ENCODE measurements at places on chromosomes 4 and X. TPM values are rescaled to one million over a fixed set of nuclear protein-coding genes. Genes with fewer than 3 reads are reported as not detected.
A peak's percentile ranks its signal among the peaks of the same experiment; 100 is the strongest.

CFI gene
- total RNA-seq: 6.8 TPM

RTL3 gene
- 0.14 TPM for total RNA-seq

COX7B2 gene
- total RNA-seq: not detected

ZDHHC15 gene
- total RNA-seq: 3.1 TPM

CLDN22 gene
- not detected for total RNA-seq

GPR143 gene
- total RNA-seq: not detected

SYP gene
- total RNA-seq: 1.6 TPM

TMPRSS11F gene
- not detected for total RNA-seq

RAB40A gene
- not detected for total RNA-seq

DNA sequence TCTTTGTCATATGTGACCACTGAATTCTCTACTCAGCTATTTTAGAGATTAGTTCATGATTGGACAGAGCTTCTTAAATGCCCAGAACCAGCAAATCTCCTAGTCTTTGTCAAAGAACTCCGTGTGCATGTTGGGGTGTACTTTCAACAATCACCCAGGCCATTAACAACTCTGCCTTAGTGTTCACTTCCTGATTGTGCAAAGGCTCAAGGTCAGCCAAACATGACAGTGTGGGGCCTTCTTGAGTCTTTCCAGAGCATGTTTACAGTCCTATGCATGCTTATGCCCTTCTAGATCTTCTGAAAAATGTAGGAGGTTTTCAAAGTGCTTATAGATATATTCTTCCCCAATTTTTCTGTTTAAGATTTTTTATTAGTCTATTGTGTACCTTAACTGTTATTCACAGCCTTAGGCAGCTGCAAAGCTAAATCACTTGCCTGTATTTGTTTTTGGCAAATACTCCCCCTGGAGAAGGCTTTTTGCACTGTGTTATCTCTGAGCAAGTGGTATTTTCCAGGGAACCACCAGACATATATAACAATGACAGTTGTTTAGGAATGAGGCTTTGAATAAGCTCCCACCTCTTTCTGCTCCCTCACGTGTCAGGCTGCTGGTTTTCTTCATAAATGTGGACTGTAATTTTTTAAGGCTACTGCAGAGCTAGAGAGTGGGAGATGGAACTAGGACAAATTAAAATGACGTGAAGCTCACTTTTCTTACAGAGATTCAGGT is 24.0 kb upstream of the DRP2 start:
- H3K4me3 ChIP-seq: no peak overlapping the region
- H3K27ac ChIP-seq: no peak overlapping the region
- no peaks in the 10 kb centered on the region for H3K4me1 ChIP-seq
- H3K36me3 ChIP-seq: no peaks in the 10 kb centered on the region
- DNase-seq: no peak

DNA sequence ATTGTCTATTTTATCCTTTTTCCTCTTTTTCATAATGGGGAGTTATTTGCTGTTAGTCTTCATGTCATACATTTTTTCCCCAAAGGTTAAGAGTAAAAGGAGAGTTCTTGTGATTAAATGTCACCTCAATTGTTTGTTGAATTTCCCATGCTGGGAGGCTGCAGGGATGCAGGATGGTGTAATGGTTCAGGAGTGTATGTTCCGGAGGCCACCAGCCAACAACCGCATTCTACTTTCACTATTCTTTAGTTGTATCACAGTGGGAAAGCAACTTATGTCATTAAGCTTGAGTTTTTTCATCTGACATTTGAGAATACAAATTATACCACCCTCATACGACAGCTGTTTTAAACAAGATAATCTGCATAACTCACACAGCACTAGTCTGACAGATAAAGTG is 15.4 kb downstream of the AFP start:
- no peak overlapping the region for H3K27ac ChIP-seq
- H3K36me3 ChIP-seq: no peaks in the 10 kb centered on the region
- no peaks in the 10 kb centered on the region for H3K27me3 ChIP-seq
- no peaks in the 10 kb centered on the region for H3K4me1 ChIP-seq
- no peak for DNase-seq

GRCh38 chrX:129768586-129769466 is 10.9 kb upstream of the SASH3 start:
- no peak overlapping the region for H3K4me3 ChIP-seq
- no peak overlapping the region for H3K27ac ChIP-seq
- H3K27me3 ChIP-seq: no peaks in the 10 kb centered on the region
- DNase-seq: no peak

DNA sequence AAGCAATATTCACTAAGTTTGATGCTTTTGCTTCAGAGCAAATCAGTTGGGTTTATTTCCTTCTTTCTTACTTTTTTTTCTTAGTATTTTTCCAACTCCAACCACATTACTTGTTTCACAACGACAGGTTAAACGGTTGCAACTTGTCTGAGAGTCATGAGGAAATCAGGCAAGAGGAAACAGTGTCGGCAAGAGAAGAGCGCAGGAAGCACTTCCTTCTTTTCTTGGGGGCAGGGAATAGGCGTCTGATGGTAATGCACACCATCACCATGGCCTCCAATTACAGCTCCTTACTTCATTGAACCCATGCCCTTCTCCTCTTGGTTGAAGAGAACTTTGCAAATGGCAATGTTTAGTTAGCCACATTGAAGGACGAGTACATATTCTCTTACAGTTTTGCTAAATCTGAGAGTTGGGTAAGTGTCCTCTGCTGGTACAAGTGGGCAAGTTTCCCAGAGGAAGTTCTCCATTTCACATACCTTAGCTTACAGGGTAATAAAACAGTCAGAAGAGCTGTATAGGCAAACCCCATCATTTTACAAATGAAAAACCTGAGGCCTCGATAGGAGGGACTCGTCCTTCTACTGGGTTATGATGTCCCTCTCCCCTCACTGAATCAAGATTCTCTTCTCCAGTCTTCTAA is 8.3 kb upstream of the CXCL8 start:
- no peak for DNase-seq
- H3K27me3 ChIP-seq: no peaks in the 10 kb centered on the region
- H3K4me3 ChIP-seq: no peak overlapping the region
- no peaks in the 10 kb centered on the region for H3K36me3 ChIP-seq
- peaks cover 49% of the 10 kb centered on the region for H3K4me1 ChIP-seq

GRCh38 chr4:98932539-98932938 is 3.6 kb upstream of the EIF4E start:
- H3K27me3 ChIP-seq: no peaks in the 10 kb centered on the region
- peaks cover 37% of the 10 kb centered on the region for H3K4me1 ChIP-seq
- H3K4me3 ChIP-seq: no peak overlapping the region
- H3K27ac ChIP-seq: peak overlapping the region; percentile 20
- H3K36me3 ChIP-seq: no peaks in the 10 kb centered on the region

GRCh38 chrX:51047950-51048349 is 137.4 kb downstream of the BMP15 start:
- H3K27ac ChIP-seq: no peak overlapping the region
- H3K36me3 ChIP-seq: no peaks in the 10 kb centered on the region
- DNase-seq: no peak
- H3K4me1 ChIP-seq: no peaks in the 10 kb centered on the region
- no peaks in the 10 kb centered on the region for H3K27me3 ChIP-seq
- H3K4me3 ChIP-seq: no peak overlapping the region

- H3K27me3 ChIP-seq: no peaks in the 10 kb centered on the region
- no peak for DNase-seq
- peaks cover 3% of the 10 kb centered on the region for H3K4me1 ChIP-seq
- H3K36me3 ChIP-seq: no peaks in the 10 kb centered on the region
These were observed 9.4 kb upstream of the TET2 start for GRCh38 chr4:105137121-105137875.

DNA sequence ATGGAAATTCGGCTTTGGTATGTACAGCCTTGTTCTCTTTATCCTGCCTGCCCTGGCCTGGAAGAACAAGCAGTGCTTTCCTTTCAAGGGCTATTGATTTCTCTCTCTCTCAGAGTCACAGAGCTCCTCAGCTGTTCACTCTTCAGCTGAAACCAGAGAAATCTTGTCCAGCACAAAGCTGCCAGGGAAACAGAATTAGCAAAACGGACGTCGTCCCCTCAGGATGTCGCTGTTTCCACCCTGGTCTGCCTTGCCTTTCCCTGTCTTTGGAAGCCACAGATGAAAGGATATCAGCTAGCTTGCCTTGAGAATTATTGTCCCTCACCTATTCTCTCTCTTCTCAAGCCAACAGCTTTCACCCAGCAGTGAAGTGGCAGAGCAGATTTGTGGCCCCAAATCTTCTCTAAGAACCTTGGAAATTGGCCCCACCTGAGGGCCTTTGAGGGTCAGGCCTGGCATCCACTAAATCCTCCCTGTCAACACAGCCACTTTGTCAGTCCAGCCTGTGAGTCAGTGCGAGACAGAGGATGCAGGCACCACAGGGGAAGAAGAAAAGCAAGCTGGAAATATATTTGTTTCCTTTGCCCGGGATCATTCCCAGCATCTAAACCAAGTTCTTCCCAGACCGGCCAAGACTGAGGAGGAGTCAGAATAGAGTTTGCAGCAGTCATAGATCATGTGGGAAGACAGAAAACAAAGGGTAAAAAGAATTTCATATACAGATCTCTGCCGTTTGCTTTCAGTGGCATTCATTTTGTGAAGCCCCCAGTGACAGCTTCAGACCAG is 63.8 kb upstream of the MTM1 start:
- no peak overlapping the region for H3K4me3 ChIP-seq
- H3K4me1 ChIP-seq: peaks cover 56% of the 10 kb centered on the region
- peak overlapping the region; percentile 88 for H3K27ac ChIP-seq
- no peaks in the 10 kb centered on the region for H3K36me3 ChIP-seq

GRCh38 chr4:138400543-138400942 is 158.4 kb upstream of the SLC7A11 start:
- H3K4me3 ChIP-seq: no peak overlapping the region
- H3K27me3 ChIP-seq: no peaks in the 10 kb centered on the region
- peaks cover 42% of the 10 kb centered on the region for H3K4me1 ChIP-seq
- peak; percentile 13 for DNase-seq
- H3K27ac ChIP-seq: peak overlapping the region; percentile 83
- no peaks in the 10 kb centered on the region for H3K36me3 ChIP-seq

GRCh38 chr4:108107729-108108382 is 60.9 kb downstream of the LEF1 start:
- no peak overlapping the region for H3K27ac ChIP-seq
- H3K36me3 ChIP-seq: no peaks in the 10 kb centered on the region
- peaks cover 33% of the 10 kb centered on the region for H3K27me3 ChIP-seq

GRCh38 chr4:8542776-8543525 is 37.2 kb upstream of the GPR78 start:
- H3K4me3 ChIP-seq: no peak overlapping the region
- no peak for DNase-seq
- H3K4me1 ChIP-seq: no peaks in the 10 kb centered on the region
- H3K27ac ChIP-seq: no peak overlapping the region

DNA sequence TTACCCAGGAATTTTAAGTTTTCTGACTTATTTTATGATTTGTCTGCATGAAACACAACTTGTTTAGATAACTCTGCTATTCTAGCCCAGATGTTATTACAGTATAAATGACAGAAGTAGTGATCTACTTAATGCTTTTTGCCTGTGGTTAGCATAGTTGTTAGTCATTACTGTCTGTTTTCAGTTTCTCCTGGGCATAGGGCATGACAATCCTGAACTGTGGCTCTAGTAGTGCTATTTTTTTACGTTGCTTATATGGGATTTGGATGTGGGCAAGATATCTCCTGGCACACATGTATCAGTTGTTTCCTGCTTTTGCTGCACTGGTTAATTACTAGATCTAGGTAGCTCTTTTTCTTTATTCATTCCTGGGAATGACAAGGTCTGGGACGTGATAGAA is 1005.8 kb downstream of the PCDH18 start:
- H3K27me3 ChIP-seq: no peaks in the 10 kb centered on the region
- H3K4me1 ChIP-seq: no peaks in the 10 kb centered on the region

DNA sequence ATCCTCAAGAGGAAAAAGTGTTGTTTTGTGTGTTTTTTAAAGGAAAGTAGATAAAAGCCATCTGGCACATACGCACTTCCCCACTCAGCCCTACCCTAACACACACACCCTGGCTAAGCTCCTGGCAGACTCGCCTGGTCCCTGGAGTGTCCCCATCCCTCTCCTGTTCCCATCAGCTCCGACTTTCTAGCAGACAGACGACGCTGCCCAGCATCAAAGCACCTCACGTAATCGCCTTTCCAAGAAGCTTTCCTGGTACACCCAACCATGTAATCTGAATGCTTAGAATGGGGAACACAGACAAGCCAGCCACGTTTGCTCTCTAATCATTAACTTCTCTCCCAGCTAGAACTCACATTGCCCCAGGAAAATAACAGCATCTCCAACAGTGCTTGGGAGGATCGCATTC is 116.2 kb downstream of the AFAP1 start:
- peak overlapping the region; percentile 91 for H3K27ac ChIP-seq
- DNase-seq: peak; percentile 80
- H3K4me3 ChIP-seq: no peak overlapping the region

- H3K4me3 ChIP-seq: no peak overlapping the region
- no peak for DNase-seq
- no peaks in the 10 kb centered on the region for H3K27me3 ChIP-seq
- peak overlapping the region; percentile 52 for H3K27ac ChIP-seq
These were observed 5.1 kb upstream of the CXCL8 start for GRCh38 chr4:73735231-73735630.

DNA sequence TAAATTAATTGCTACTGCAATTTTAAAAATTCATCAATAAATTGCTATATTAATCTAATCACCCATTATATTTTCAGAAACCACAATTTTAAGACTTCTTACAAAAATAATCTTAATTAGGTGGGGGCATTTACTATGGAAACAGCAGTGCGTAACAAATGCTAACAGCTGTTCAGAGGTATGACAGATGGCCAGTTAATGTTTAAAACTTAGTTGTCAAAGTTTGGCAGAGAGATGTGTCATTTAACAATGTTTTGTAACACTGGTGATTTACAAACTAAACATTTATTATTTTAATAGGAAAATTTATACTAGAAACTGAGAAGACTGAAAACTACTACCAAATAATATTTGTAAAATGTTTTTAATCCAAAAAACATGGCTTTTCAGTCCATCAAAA is 85.2 kb upstream of the GPR34 start:
- H3K36me3 ChIP-seq: no peaks in the 10 kb centered on the region
- H3K4me3 ChIP-seq: no peak overlapping the region
- DNase-seq: no peak
- no peaks in the 10 kb centered on the region for H3K27me3 ChIP-seq
- no peak overlapping the region for H3K27ac ChIP-seq
- no peaks in the 10 kb centered on the region for H3K4me1 ChIP-seq

DNA sequence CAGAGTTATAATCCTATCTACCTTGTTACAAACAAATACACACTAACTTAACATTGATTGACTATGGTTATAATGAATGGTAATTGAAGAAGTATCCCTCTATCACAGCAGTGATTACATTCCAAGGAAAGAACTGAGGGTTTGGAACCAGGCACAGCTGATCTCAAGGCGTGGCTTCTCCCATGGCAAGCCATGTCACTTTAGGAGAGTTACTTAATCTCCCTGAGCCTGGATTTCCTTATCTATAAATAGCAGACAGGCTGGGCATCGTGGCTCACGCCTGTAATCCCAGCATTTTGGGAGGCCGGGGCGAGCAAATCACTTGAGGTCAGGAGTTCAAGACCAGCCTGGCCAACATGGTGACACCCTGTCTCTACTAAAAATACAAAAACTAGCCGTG is 25.6 kb downstream of the SORBS2 start:
- peak overlapping the region; percentile 90 for H3K27ac ChIP-seq
- H3K36me3 ChIP-seq: no peaks in the 10 kb centered on the region
- H3K27me3 ChIP-seq: no peaks in the 10 kb centered on the region
- peaks cover 100% of the 10 kb centered on the region for H3K4me1 ChIP-seq
- no peak for DNase-seq
